ENCODE measurements at places on chromosomes 1 and 21.

GRCh38 chr1:13702425-13703127 is 2.6 kb downstream of the PRDM2 start:
- no peak for DNase-seq

GRCh38 chr1:185108321-185108720 is 48.4 kb downstream of the TRMT1L start:
- DNase-seq = no peak

DNA sequence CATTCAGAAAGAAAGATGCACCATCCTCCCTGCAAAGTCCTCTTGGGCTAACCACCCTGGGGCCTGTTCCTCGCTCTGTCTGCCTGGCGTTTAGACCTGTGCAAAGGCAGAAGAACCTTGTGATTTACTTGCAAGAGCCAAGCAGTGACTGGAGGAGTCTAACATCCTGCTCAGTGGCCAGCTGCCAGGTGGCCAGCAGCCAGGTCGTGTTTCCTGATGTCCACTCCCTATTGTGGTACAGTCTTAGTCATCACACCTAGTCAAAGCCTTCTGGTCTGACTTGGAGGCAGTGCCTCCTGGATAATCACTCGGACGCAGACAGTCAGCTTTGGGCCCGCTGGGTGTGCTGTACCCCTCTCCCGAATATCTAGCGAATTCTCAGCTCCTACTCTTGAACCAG is 118.1 kb downstream of the PGBD5 start:
- no peak for DNase-seq

- DNase-seq = peak; percentile 77
Observed at GRCh38 chr1:15757575-15758342, 836 bp upstream of the FBLIM1 start.

DNA sequence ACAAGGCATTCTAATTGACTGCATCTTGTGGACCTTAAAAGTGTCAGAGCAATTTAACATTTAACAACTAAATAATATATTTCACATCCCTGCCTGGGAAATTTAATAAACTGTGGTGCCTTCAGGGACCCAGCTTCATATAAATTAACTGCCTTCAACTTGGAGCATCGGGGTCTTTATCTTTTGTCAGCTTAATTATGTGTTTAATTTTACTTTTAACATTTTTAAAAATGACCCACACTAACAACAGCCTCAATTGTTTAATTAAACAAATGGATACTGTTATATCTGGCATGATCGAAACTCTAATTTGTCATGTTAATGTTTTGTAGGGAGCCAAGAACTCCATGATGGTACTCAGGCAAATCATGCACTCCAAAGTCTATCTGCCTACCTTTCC is 389.3 kb upstream of the BEND5 start:
- DNase-seq = no peak

- DNase-seq = no peak
Observed at GRCh38 chr1:195954848-195955247, 653.4 kb downstream of the KCNT2 start.

GRCh38 chr1:231035799-231036198 is 4.3 kb downstream of the FAM89A start:
- no peak for DNase-seq

DNA sequence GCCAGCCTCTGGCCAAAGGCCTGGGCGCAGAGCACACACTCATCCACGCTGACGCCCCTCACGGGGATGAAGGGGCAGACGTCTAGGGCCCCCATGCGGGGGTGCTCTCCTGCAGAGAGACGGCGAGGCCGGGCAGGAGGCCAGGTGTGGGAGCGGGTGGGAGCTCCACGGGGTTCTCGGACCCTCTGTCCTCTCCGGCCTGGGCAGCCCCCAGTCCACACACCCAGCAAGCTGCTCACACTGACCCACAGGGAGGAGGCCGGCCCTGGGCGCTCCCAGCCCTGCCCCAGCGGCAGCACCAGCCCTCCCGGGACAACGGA is 2.5 kb downstream of the FTCD start:
- DNase-seq = no peak

- DNase-seq = no peak
Observed at GRCh38 chr1:112673592-112674439, 643 bp upstream of the MOV10 start.

GRCh38 chr21:32392880-32393676 is at the start of gene URB1:
URB1 (minus strand) TSS chr21:32393012; CDS start chr21:32392910, 102 bp downstream.
- peak; percentile 73 for DNase-seq

DNA sequence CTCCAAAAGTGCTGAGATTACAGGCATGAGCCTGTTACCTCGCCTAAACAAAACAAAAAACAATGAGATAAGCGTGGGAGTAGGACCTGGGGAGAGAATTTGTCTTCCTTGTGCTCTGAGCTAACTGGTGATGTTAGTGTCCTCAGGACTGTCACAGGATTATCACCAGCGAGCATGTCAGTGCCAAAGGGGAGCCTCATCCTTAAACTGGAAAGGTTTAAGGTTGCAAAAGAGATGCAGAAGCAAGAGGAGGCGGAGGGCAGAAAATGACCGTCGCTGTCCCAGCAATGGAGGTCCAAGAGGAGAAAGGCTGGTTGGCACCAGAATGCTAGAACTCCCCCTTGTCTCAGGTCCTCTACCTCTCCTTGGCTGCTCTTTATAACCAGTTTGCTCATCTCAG is 3.9 kb downstream of the SYPL2 start:
- no peak for DNase-seq

GRCh38 chr1:201653883-201654282 is 115.0 kb downstream of the NAV1 start:
- no peak for DNase-seq

DNA sequence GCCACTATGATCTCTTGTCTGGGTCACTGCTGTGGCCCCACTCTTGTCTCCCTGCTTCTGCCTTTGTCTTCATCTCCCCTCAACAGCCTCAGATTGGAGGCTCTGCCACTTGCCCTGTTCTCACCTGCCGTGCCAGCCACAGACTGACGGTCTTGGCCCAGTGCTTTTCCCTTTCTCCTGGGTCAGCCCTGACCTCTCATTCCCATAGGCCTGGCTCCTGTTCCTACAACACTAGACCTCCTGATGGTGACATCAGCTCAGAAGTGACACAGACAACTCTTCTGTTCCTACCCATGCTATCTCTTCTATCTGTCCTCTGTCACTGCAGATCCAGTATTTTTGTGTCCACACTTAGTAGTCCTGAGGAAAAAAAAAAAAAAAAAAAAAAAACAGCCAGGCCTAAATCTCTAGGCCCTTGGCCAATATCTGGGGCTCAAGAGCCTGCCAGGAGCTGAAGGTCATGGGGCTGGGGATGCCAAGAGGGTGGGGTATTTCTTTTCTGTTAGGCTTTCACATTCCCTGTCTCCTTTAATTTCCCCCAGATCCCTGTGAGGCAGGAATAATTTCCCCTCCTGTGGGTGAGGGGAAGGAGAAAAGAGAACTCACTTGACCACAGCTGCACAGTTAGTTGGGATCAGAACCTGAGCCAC is 42.0 kb upstream of the FOXO6 start:
- DNase-seq = no peak
